ENCODE measurements at places on chromosomes 16 and 17. TPM values are rescaled to one million over a fixed set of nuclear protein-coding genes. Genes with fewer than 3 reads are reported as not detected.

Gene PIRT
- not detected for total RNA-seq

Gene PLA2G10
- total RNA-seq: not detected

Gene KRTAP4-5
- not detected for total RNA-seq

Gene PPP1R1B
- not detected for total RNA-seq

Gene BAHCC1
- 0.79 TPM for total RNA-seq

Gene NOTUM
- total RNA-seq: not detected

Gene NPIPA7
- total RNA-seq: 1.3 TPM

Gene DNAJC7
- total RNA-seq: 47.7 TPM

Gene ZNF205
- total RNA-seq: 22.4 TPM

Gene PYY
- total RNA-seq: 0.79 TPM

Gene EFNB3
- under 0.01 TPM for total RNA-seq

Gene TLCD3B
- total RNA-seq: not detected

Gene TAT
- not detected for total RNA-seq

Gene CFAP119
- total RNA-seq: 0.26 TPM

Gene KRTAP1-5
- total RNA-seq: not detected

Gene RASL10B
- 0.51 TPM for total RNA-seq

Gene TMC7
- 3.1 TPM for total RNA-seq

Gene CLEC3A
- total RNA-seq: not detected

Gene NECAB2
- total RNA-seq: not detected

Gene LHX1
- total RNA-seq: not detected
